Breast epithelium (tissue), 4 donors: ENCODE measurements at places on chromosomes 1 and 21. TPM values are rescaled to one million over a fixed set of nuclear protein-coding genes. Genes with fewer than 3 reads are reported as not detected.

Gene GBP6
- 0.44 TPM for total RNA-seq

GRCh38 chr1:20233866-20234265 is 47.5 kb upstream of the PLA2G2C start:
- no peaks in the 10 kb centered on the region for H3K27me3 ChIP-seq
- H3K27ac ChIP-seq, result no peak overlapping the region
- H3K4me3 ChIP-seq, result no peak overlapping the region
- DNase-seq, result no peak
- H3K36me3 ChIP-seq, result no peaks in the 10 kb centered on the region

Gene SH2D2A
- not detected for total RNA-seq

Gene WLS
- 76.3 TPM for total RNA-seq

- no peaks in the 10 kb centered on the region for H3K4me1 ChIP-seq
- no peak overlapping the region for H3K4me3 ChIP-seq
- peak overlapping the region; percentile 92 for H3K27ac ChIP-seq
- DNase-seq, result no peak
- no peaks in the 10 kb centered on the region for H3K27me3 ChIP-seq
Observed at GRCh38 chr21:34693192-34693810, 24.5 kb downstream of the CLIC6 start.

Gene SLC66A1
- total RNA-seq, result 13.1 TPM

- no peak overlapping the region for H3K4me3 ChIP-seq
- H3K27me3 ChIP-seq, result no peaks in the 10 kb centered on the region
- no peak overlapping the region for H3K27ac ChIP-seq
- H3K36me3 ChIP-seq, result no peaks in the 10 kb centered on the region
- no peaks in the 10 kb centered on the region for H3K4me1 ChIP-seq
- DNase-seq, result no peak
Observed at GRCh38 chr21:39519835-39520234, 68.1 kb downstream of the SH3BGR start.

- no peak overlapping the region for H3K27ac ChIP-seq
- no peaks in the 10 kb centered on the region for H3K4me1 ChIP-seq
- H3K27me3 ChIP-seq, result no peaks in the 10 kb centered on the region
- DNase-seq, result peak; percentile 34
- H3K36me3 ChIP-seq, result no peaks in the 10 kb centered on the region
Observed at GRCh38 chr1:53367503-53368313, 39.8 kb upstream of the LRP8 start.

DNA sequence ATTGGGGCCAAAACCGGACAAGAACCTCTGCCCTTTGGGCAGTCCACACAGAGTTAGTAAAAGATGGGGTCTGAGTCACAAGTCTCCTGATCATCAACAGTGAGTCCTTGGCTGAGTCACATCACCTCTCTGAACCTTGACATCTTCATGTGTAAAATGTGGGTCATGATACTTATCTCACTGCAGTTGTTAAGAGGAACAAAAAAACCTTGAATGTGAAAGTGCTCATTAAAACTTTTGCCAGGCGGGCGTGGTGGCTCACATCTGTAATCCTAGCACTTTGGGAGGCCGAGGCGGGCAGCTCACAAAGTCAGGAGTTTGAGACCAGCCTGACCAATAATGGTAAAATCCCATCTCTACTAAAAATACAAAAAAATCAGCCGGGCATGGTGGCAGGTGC is 15.7 kb downstream of the S100A16 start:
- no peak for DNase-seq
- no peaks in the 10 kb centered on the region for H3K27me3 ChIP-seq
- H3K27ac ChIP-seq, result no peak overlapping the region
- H3K4me3 ChIP-seq, result no peak overlapping the region
- H3K36me3 ChIP-seq, result no peaks in the 10 kb centered on the region
